Kidney (tissue), 22 donors: ENCODE measurements at places on chromosomes 1 and 21.
A peak's percentile ranks its signal among the peaks of the same experiment; 100 is the strongest.

DNA sequence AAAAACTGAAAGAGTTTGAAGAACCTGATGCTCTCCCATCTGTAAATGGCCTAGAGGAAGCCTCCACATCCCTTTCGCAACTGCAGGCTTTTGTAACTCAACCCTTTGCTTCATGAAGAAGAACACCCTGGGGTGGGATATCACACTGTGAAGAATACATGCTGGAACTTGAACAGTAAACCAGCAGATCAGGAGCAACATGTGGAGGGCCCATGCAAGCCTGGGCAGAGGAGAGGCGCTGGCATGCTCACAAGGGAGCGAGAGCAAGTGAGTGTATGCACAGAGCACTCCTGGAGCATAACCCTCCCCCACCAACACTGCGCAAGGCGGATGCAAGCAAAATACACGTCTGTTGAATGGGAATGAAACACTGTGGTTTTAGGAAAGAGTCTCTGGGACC is 24.6 kb upstream of the SPAG17 start:
- no peak for DNase-seq

GRCh38 chr1:220430059-220430458 is 97.9 kb upstream of the MARK1 start:
- peak; percentile 14 for DNase-seq

GRCh38 chr1:147247656-147248238 is 5.3 kb downstream of the CHD1L start:
- DNase-seq = no peak

- DNase-seq = no peak
Measured at GRCh38 chr1:219088778-219089557, 84.7 kb upstream of the LYPLAL1 start.

GRCh38 chr1:31792541-31792940 is 23.3 kb downstream of the SPOCD1 start:
- DNase-seq = no peak

- peak; percentile 23 for DNase-seq
Measured at GRCh38 chr1:2981388-2981787, 39.9 kb upstream of the ACTRT2 start.

DNA sequence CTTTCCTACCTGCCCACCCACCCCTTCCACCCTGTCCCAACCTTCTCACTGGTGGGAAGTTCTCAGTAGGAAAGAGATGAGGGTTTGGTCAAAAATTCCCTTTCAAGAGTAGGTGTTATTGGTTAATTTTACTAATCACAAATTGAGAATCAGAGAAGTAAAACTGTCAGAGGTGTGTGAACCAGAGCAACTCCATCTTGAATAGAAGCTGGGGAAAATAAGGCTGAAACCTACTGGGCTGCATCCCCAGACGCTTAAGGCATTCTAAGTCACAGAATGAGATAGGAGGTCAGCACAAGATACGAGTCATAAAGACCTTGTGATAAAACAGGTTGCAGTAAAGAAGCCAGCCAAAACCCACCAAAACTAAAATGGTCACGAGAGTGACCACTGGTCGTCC is 11.5 kb downstream of the PLA2G2D start:
- DNase-seq = no peak

DNA sequence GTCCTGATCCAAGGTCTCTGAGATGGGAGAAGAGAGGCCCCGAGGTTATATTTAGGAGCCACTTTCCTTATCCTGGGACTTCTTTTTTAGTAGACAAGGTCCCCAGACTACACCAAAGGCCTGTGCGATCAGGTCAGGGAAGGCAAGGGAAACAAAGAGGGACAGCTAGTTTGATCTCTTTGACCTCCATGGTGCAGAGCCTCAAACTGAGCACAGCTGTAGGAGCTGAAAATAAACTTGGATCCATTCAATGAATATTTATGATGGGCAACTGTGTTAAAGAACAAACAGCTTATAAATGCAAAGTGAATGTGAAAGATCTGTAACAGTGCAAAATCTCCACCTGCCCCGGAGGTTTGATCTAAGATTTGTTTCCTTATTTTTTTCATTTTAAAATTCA is 256.6 kb downstream of the DYRK1A start:
- no peak for DNase-seq

DNA sequence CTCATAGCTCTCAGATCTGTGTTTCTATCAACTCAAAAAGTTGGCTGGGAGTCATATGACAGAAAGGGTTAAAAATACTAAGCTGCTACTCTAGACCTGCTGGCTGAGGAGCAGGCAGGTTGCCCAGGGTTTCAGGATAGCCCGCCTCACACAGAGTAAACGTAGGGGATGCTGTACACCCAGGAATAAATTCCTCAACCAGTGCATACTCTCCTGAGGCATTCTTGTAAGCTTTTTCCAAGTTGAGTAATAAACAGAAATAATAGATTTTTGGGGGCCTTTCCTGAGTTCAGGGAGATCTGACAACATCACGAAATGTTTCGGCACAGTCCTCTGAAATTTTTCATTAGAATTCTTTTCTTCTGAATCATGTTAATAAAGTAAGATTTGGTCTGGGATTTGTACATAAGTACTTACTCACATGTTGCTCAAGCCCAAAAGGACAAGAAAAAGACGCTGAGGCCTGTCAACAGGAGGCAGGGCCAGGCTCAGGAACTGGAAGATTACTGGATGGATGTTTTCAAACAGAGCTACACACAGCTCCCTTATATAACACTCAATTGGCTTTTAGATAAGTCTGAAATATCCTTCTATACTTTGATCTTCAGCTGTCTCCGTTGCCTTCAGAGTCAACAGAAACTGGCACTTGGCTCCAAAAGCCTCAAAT is 41.0 kb downstream of the TGFBR3 start:
- DNase-seq = no peak

GRCh38 chr1:159066108-159066507 is 10.5 kb downstream of the AIM2 start:
- DNase-seq = no peak

DNA sequence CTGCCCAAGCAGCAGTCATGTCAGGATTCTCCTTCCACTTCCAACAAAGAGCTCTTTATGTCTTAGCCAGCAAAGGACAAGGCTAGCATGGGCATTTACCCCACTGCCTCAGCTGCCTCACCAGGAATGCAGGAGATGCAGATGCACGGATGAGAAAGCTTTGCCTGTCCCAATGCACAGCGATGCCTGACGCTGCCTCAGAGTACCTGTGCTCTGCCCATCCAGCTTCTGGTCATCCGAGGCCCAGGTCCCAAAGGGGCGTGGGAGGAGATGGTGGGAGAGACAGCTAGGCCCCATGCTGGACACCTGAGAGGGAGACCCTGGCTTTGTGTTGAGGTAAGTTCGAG is 59.0 kb downstream of the IRF2BP2 start:
- DNase-seq = no peak

GRCh38 chr1:111591937-111592336 is 27.7 kb upstream of the RAP1A start:
- DNase-seq = no peak

GRCh38 chr1:248703674-248704073 is 1.1 kb upstream of the OR14I1 start:
- DNase-seq = no peak
